Melanocyte of skin (primary cell): ENCODE measurements at places on chromosomes 2 and 18. TPM values are rescaled to one million over a fixed set of nuclear protein-coding genes. Genes with fewer than 3 reads are reported as not detected.

The FOXI3 gene
- total RNA-seq = not detected in 2 replicates

The LDLRAD4 gene
- total RNA-seq = 4.0 and 10.2 TPM in 2 replicates

The GBX2 gene
- not detected in 2 replicates for total RNA-seq

The SP5 gene
- total RNA-seq = not detected in 2 replicates

The GALNT3 gene
- total RNA-seq = 44.0 and 45.2 TPM in 2 replicates

The CNDP1 gene
- not detected in 2 replicates for total RNA-seq

The DCDC2C gene
- not detected in 2 replicates for total RNA-seq

The ITGB6 gene
- under 0.01 and 0.15 TPM in 2 replicates for total RNA-seq

The DNAJC5G gene
- not detected in 2 replicates for total RNA-seq

The LYPD6B gene
- total RNA-seq = 0.36 TPM in 1 of 2 replicates, not detected in the other

The CKAP2L gene
- total RNA-seq = 6.5 and 8.9 TPM in 2 replicates

The STEAP3 gene
- total RNA-seq = 3.6 and 6.5 TPM in 2 replicates

The RPRM gene
- total RNA-seq = not detected in 2 replicates

The C2orf92 gene
- 2.1 and 3.3 TPM in 2 replicates for total RNA-seq

The NGEF gene
- total RNA-seq = not detected in 2 replicates

The MAP3K19 gene
- not detected in 2 replicates for total RNA-seq

The ANKRD53 gene
- 1.4 and 1.8 TPM in 2 replicates for total RNA-seq

The UGT1A5 gene
- not detected in 2 replicates for total RNA-seq

The TMEM178A gene
- not detected in 2 replicates for total RNA-seq

The HEATR5B gene
- 23.3 and 31.0 TPM in 2 replicates for total RNA-seq

The GKN1 gene
- total RNA-seq = not detected in 2 replicates

The DSC3 gene
- under 0.01 TPM in 1 of 2 replicates, not detected in the other for total RNA-seq

The SH3YL1 gene
- total RNA-seq = 25.1 and 49.1 TPM in 2 replicates

The FBXO15 gene
- 0.73 and 1.4 TPM in 2 replicates for total RNA-seq

The SMYD5 gene
- 16.2 and 19.6 TPM in 2 replicates for total RNA-seq

The BBS5 gene
- 32.9 and 35.3 TPM in 2 replicates for total RNA-seq

The PRR30 gene
- total RNA-seq = not detected in 2 replicates

The RNASEH1 gene
- 34.0 and 42.3 TPM in 2 replicates for total RNA-seq
